ENCODE measurements at places on chromosomes 1 and 21. TPM values are rescaled to one million over a fixed set of nuclear protein-coding genes. Genes with fewer than 3 reads are reported as not detected.

GRCh38 chr1:83822208-83822607 is 176.7 kb downstream of the TTLL7 start:
- no peak for DNase-seq

GRCh38 chr1:60847391-60847790 is 235.0 kb upstream of the NFIA start:
- no peak for DNase-seq

DNA sequence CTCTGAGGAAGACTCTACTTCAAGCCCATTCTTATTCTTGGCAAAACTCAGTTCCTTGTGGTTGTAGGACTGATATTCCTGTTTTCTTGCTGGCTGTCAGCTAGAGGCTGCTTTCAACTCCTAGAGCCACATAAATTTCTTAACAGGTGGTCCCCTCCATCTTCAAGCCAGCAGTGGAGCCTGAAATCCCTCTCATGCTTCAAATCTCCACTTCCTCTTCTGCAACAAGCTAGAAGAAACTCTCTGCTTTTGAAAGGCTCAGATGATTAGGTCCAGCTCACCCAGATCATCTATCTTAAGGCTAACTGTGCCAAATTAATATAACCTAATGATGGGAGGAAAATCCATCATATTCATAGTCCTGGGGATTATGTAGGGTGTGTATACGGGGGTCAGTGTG is 43.2 kb upstream of the CD34 start:
- no peak for DNase-seq

DNA sequence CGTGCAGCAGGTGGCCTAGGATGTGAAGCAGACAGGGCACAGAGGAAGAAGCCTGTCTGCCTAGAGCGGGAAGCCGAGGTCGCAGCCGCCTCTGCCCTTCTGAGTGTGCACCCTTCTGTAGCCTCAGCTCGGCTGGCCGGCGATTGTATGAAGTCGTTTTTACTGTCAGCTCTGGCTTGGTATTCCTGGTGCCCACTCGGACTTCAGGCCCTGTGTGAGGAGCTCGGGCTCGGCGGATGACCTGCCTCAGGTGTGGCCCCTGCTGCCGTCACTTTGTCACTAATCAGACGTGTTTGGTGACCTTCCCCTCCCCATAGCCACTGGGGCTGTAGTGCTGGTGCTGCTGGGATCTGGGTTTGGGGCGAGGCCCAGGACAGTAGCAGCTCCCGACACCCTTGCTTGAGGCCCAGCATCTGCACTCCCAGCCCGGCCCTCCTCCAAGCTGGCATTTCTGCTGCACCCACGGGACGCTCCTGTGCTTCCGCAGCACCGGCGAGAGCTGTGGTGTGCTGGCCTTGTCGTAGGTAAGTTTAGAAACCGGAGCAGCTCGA is 18.1 kb downstream of the SLX9 start:
- no peak for DNase-seq

IFNLR1 gene
- total RNA-seq = 5.8 TPM

DPT gene
- 13.5 TPM for total RNA-seq

SPAG17 gene
- total RNA-seq = 1.7 TPM

LIN9 gene
- total RNA-seq = 5.7 TPM

Measured in hepatocyte (in vitro differentiated cells).